ENCODE measurements at places on chromosomes 12 and 14. TPM values are rescaled to one million over a fixed set of nuclear protein-coding genes. Genes with fewer than 3 reads are reported as not detected.
A peak's percentile ranks its signal among the peaks of the same experiment; 100 is the strongest.

DNA sequence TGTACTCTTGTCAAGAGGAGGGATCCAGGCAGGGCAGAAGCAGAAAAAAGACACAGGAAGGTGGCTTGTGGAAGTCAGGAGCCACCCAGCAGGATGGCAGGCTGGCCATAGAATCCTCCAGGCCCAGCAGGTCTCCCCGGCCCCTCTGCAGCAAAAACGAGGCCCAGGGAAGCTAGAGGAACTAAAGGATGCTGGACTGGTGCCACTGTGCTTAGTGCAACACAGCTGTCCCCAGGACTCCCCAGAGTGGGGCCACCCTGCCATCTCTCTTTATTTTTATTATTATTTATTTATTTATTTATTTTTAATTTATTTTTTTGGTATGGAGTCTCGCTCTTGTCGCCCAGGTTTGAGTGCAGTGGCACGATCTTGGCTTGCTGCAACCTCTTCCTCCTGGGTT is 54.1 kb downstream of the PITPNM2 start:
- peak; percentile 68 for DNase-seq

- no peak for DNase-seq
Measured at GRCh38 chr12:31288381-31288780, 37.6 kb downstream of the SINHCAF start.

DNA sequence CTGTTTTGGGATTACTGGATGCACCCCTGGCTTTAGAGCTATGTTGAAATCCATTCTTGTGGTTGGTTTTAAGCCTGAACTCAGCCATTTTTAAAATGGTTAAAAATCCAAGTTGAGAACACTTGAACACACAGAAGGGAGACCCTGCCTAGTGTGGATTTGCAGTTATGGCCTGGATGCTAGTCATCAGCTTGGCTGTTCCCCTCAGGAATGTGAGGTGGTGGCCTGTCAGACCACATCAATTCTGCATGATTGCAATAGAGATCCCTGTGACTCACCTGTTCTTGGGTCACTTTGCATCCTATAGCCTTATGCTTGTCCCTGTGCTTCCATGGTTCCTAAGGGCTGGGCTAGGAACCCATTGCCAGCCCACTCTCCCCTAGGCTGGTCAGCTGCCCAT is 454.1 kb downstream of the ATP23 start:
- DNase-seq, result no peak

GRCh38 chr12:112121780-112122565 is 3.4 kb upstream of the TRAFD1 start:
- peak; percentile 93 for DNase-seq

GRCh38 chr14:71482671-71483070 is 449.6 kb upstream of the RGS6 start:
- DNase-seq, result peak; percentile 48

DNA sequence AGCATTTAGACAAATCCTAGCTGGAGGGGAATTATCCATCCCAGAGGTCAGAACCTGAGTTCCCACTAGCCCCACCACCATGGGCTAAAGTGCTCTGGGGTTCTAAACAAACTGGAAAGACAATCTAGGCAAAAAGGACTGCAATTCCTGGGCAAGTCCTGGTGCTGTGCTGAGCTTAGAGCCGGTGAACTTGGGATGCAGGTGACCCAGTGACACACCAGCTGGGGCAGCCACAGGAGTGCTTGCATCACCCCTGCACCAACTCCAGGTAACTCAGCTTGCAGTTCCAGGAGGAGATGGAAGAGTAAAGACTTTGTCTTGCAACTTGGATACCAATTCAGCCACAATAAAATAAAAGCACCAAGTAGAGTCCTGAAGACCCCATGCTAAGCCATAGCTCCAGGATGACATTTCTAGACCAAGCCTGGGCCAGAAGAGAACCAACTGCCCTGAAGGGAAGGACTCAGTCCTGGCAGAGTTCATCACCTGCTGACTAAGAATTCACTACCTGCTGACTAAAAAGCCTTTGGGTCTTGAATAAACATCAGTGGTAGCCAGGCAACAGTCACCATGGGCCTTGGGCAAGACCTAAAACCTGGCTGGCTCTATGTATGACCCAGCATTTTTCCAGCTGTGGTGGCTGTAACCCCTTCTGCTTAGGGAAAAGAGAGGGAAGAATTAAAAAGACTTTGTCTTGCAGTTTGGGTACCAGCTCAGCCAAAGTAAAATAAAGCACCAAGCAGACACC is 223.4 kb upstream of the DIO2 start:
- no peak for DNase-seq

GRCh38 chr12:10563966-10564365 is 49.4 kb downstream of the MAGOHB start:
- no peak for DNase-seq

DNA sequence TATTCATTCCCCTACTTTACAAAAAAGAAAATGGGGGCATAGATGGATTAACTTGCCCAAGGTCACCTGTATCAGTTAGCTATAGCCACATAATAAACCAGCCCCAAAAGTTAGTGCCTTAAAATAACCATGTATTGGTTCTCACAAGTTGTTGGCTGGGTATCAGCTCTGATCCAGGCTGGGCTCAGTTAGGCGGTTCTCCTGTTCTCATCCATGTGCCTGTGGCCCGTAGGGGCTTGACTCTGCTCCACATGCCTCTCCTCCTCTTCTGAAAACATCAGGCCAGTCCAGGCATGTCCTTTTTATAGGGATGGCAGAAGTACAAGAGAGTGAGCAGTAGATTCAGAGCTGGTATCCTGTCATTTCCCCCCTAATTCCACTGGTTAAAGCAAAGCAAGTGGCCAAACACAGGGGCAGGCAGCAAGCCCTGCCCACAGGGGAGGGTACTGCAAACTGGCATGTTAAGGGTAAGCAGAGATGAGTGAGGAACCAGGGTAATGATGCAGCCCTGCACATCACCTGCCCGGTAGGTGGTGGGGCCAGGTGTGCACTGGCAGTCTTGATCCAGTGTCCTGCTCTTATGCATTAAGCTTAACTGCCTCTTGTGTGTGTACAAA is 47.9 kb upstream of the TUNAR start:
- no peak for DNase-seq

GRCh38 chr12:93152617-93153016 is 223.5 kb upstream of the EEA1 start:
- DNase-seq, result no peak

GRCh38 chr14:80942191-80942600 is 658 bp upstream of the CEP128 start:
- DNase-seq, result no peak

GRCh38 chr14:104517426-104517825 is 62.1 kb upstream of the C14orf180 start:
- no peak for DNase-seq

GRCh38 chr12:23950210-23950774 is 822 bp upstream of the SOX5 start:
- peak; percentile 66 for DNase-seq

DNA sequence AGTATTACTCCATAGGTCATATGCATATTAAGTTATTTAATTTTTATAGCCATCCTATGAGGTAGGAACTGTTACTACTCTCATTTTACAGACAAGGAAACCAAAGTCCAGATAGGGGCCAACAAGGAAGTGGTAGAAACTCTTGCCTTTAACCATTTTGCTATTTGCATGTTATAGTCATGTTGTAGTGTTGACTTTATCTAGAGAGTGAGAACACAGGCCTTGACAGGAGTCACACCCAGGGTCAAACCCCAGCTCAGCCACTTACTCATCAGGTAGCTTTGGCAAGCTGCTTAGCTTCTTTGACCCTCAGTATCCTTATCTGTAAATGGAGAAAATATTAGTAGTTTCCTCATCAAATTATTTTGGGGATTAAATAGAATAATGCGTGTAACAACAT is 156.2 kb downstream of the CAND1 start:
- no peak for DNase-seq

- DNase-seq, result no peak
Measured at GRCh38 chr12:40263616-40264409, 39.0 kb downstream of the LRRK2 start.

CCND2 gene
- total RNA-seq, result 268 TPM

PRB2 gene
- total RNA-seq, result not detected

OR6C2 gene
- not detected for total RNA-seq

C1RL gene
- total RNA-seq, result 23.1 TPM

SYNDIG1L gene
- not detected for total RNA-seq

IGF1 gene
- 72.9 TPM for total RNA-seq

All from tongue (tissue), 3 donors.